Activated T-helper 1 cell treated with Interleukin-2 at 50 U/mL for 16 hours (primary cell): ENCODE measurements at places on chromosomes 2 and 18.
A peak's percentile ranks its signal among the peaks of the same experiment; 100 is the strongest.

DNA sequence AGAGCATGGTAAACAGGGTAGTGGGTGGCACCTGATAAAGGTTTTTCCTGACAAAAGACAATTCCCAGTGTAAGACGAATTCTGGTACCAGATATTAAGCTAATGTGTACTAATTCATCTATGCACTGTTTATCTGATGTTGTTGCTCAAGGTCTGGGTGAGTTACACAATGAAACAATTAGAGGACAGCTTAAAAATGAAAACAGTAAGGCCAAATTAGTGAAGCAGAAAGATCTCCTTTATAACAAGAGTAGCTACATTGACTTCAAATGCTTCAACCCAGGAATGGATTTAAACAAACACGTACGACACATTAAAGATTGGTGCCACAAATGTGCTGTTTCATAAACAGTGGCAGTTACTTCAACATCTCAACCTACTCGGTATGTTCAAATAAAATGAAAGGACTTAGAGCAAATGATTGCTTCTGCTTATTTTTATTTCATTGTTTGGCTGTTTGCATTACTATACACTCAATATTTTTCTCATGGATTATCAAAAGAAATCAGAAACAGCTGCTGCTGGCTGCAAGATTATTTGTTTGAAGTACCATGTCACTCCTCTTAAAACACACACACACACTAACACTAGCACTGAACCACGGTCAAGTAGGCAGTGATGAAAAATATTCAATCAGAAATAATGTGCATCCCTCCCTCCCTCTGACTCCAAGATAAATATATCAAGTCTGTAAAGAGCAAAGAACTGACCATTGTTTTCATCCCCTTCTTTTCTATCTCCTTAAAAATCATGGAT is 94.4 kb upstream of the RND3 start:
- no peak for DNase-seq

DNA sequence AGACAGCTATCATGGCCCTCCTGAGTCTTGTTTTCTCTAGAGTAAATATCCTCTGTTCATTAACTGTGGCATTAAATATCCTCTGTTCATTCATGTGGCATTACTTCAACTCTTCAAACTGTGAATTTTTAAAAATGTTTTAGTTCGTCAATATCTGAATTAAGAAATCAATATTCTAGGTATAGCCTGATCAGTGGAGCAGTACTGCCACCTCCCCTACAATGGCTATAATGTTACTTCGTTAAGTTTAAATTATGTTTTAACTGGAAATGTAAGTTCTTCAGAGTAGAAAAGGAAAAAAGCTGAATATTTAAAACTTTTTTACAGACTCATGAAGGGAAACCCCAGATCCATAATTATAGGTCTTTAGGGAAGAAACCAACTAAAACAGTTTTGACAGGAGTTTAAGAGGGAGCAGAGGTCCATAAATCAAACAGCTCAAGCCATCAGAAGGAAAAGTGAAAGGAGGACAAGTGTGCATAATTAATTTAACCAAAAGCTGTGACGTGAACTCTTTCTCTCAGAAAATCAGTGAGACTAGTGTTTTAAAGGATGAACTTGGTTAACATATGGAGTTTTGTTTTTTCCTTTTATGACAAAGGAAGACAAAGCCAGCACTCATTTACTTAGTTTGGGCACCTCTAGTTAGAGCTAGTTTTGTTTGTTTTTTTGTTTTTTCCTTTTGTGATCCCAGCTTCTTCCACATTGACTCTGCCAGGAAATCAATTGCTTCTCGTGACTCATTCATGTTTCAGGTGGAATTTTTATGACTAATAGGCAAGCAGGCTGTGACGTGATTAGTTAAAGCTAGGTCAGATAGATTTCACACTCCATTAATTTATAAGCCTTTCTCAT is 44.9 kb downstream of the RBBP8 start:
- no peak for DNase-seq

GRCh38 chr2:95165030-95165370 is 609 bp upstream of the ZNF2 start:
- no peak for DNase-seq

DNA sequence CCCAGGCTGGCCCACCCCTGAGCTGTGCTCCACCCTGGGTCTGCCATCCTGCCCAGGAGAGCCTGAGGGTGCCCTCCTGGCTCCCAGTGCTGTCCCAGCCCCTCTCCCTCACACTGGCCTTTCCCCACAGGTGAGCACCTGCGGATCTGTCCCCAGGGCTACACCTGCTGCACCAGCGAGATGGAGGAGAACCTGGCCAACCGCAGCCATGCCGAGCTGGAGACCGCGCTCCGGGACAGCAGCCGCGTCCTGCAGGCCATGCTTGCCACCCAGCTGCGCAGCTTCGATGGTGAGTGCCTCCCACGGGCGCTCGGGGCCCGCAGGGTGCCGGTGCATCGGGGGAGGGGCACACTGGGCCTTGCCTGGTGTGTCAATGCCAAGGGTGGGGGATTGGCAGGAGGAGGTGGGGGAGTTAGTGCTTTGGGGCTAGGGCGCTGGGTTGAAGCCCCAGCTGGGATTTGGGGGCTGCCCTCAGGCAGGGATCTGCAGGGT is 23.5 kb downstream of the GPC1 start:
- no peak for DNase-seq

DNA sequence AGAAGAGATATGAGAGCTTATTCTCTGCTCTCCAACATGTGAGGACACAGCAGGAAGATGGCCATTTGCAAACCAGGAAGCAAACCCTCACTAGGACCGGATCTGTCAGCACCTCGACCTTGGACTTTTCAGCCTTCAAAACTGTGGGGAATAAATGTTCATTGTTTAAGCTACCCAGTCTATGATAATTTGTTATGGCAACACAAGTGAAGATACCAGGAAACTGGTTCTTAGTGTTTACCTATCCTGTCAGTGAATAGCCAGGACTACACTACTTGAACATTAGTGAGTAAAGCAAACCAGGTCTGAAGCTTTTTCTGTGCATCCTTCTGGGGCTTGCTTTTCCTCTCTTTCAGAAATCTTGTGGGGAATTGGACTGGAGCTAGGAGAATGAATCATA is 44.4 kb upstream of the BARD1 start:
- DNase-seq: no peak

GRCh38 chr18:8771930-8772329 is 66.6 kb downstream of the MTCL1 start:
- DNase-seq: no peak

DNA sequence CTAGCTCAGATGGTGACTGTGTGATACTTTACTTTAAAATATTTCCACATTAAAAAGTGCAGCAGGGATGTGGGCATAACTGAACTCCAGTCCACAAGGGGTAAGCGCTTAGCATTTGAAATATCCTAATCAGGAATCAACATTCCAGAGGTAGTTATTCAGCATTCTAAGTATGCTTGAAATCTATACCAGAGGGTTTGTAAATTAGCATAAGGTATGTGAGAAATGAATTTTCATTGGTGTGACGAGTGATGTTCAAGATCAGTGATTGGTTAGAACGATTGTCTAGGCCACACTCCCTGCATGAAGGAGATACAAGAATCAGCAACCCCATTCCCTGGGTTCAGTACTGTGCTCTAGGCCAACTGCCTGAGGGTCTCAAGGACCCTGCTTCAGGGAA is 42.6 kb downstream of the MAPK4 start:
- DNase-seq: no peak

GRCh38 chr2:224137208-224137607 is 98.1 kb upstream of the SERPINE2 start:
- no peak for DNase-seq

GRCh38 chr2:128613351-128613750 is 294.7 kb upstream of the HS6ST1 start:
- no peak for DNase-seq

GRCh38 chr2:607172-607571 is 70.0 kb downstream of the TMEM18 start:
- no peak for DNase-seq

DNA sequence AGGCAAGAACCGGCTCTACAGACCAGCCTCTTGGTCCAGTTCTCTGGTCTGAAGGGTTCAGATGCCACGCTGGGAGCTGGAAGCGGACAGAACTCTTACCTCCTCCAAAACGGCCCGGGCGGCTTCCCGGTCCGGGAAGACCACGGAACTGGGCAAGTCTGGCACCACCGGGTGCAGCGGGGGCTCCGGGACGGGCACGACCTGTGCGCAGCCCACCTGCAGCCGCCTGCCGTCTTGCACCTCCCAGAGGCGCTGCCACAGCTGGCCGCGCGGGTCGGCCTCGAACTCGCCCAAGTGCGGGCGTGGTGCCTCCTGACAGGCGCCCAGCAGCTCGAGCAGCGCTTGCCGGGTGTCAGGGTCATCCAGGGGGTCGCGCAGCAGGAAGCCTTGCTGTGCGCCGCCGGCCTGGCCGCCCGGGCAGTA is 773 bp downstream of the CMPK2 start:
- no peak for DNase-seq

DNA sequence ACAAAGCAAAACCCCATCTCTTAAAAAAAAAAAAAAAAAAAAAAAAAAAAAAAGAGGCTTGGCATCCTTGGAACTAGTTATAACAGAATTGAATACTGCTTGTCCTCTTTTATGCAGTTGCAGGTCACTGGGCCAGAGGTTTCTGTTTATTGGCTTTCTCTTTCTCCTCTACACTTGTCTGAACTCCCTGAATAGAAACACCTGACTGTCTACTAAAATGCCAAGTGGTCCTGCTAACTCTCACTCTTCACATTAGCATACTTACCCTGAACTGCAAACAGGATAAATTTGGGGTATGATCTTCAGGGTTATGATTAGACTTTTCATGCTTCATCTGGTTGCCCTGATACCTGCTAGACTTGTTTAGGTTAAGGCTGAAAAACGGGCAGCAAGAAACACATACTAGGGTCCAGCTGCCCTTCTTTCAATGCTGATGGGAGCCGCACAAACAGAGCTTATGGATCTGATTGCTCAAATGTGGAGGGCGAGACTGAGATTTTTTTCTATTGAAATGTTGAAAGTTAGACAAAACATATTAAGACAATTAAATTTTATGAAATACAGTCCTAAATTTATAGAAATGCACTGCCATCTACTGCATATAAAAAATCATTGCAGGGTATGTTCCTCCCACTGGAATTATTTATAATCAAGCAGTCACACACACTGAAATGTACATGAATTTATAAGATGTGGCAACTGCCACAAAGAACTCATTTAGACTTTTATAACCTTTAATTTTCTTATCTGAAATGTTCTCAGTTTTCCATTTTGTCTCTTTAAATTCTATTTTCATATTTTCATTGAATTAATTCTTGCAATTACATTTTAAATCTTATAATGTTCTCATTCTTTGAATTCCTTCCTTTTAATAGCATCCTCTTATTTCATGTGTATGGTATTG is 40.8 kb downstream of the GTF3C3 start:
- no peak for DNase-seq

- no peak for DNase-seq
Measured at GRCh38 chr2:13919981-13920382, 712.5 kb upstream of the LRATD1 start.

DNA sequence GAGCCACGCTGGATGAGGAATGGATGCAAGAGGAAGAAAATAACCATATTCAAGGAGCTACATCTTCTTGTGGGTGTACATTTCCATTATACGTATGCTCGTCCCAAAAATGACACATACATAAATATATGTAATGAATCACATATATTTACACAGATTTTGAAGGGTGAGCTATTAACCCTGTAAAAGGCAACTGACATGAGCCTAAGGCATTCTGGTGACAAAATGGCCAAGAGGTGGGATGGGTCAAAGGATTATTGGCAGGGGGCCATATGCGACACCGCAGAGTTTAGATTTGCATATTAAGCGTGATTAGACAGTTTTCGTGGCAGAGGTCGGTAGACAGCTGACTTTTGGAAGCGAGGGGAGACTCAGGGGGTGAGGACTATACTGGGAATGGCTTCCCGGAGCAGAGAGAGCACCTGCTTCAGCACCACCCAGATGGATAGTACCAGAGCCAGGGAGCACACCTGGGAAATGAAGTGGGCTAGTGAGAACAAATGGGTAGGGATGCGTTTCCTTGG is 431 bp upstream of the CNRIP1 start:
- DNase-seq: no peak

DNA sequence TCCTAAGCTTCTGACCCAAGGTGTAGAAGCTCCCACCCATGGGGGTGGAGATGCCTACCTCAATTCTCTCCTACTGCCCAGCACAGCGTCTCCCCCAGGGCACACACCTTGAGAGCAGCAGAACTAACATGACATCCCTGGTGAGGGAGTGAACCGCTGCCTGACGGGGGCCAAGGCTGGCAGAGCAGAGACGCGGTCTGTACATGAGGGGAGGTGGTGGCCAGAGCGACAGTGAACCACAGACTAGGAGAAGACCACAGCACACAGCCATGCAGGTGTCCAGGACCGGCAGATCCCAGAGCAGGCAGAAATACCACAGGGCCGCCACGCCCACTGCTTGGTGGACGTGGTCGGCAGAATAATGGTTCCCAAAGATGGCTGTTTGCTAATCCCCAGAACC is 40.4 kb downstream of the TFCP2L1 start:
- no peak for DNase-seq

- DNase-seq: peak; percentile 20
Measured at GRCh38 chr18:45837283-45838070, 12.0 kb downstream of the SIGLEC15 start.

DNA sequence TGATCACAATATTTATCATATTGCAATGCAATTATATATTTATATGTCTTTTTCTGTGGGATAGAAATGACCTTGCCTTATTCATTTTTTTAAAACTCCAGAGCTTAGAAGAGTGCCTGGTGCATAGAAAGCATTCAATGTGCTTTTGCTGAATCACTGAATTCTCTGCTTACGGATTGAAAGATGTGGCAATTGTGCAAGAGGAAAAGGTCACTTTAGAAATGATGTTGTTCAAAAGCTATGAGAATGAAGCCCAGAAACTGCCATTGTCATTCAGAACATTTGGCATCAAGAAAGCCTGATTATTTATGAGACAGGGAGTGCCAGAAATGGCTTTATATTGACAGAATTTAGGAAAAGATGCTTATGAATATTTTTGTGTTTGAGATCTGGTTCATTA is 678.6 kb upstream of the CDH2 start:
- no peak for DNase-seq

GRCh38 chr2:68263632-68264031 is 11.3 kb upstream of the PPP3R1 start:
- DNase-seq: no peak

GRCh38 chr2:191927319-191927867 is 80.5 kb upstream of the CAVIN2 start:
- DNase-seq: no peak
